ENCODE measurements at places on chromosomes 2 and 18.

- no peak for DNase-seq
Observed at GRCh38 chr2:10337449-10338269, 35.0 kb downstream of the HPCAL1 start.

DNA sequence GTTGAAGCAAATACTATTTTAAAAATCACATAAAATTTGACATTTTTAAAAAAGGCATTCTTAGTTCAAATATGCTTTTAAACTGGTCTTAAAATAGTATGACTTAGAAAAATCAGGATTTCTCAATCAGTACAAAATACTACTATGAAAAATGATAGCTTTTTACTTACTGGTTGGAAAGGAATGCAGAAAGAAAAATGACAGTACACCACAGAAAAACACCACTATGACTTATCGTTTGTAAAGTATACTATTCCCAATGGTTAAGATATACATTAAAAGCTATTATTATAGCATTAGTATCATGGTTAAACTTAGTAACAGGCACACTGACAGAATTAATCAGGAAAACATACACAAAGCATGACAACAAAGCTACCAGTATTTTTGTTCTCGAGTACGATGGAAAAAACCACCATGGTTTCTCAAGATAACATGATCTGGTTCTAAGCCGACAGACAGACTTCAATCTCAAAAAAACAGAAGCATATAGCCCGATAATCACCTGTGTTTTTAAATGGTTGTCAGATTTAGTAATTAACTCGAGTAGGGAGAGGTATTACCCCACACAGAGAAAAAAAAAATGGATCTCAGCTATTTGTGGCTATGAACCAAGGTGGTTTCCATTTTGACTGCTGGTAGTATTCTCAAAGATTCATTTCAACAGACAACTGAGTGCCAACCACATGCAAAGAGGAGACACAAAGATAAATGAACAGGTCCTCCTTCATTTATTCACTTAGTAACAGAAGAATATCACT, 39.1 kb downstream of the CUL3 start:
- DNase-seq = no peak

DNA sequence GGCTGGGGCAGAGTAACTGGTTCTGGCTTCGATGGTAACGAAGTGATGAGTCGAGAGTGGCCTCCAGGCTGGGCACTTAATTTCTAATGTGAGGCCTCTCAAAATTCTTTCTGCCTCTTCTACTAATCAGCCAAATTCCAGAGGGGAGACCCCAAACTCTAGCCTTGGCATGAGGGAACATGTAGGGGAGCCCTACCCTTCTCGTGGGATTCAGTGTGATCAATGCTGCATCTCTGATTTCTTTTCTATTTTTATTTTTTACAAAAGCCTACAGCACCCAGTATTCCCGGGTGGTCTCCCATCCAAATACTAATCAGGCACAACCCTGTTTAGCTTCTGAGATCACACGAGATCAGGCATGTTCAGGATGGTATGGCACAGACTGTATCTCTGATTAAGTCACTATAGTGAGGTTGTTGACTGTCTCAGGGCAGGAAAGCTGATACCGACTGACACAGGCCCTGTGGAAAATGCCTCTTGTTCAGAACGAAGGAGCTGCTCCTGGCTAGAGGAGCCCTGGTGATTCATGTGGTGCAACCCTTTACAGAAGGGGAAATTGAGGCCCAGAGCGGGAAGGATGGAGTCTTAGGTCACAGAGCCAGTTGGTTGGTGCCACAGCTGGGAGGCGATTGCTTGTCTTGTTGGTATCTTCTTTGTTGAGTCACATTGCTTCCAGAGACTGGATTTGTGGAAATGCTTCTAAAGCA, 126.3 kb upstream of the HS6ST1 start:
- no peak for DNase-seq

DNA sequence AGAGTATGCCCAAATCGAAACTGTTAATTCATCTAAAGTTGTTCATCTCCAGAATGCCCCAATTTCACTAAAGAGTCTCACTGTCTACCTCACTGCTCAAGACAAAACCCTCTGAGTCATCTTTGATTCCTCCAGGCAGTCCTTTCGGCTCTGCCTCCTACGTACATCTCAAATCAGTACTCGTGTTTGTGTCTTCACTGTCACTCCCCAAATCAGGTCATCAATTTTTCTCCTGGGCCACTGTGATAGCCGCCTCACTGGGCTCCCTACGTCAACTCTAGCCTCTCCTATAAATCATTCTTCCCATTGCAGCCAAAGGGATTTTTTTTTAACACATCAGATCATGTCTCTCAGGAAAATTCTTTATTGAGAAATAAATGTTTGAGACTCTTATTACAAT, 42.1 kb upstream of the TTC39C start:
- no peak for DNase-seq

DNA sequence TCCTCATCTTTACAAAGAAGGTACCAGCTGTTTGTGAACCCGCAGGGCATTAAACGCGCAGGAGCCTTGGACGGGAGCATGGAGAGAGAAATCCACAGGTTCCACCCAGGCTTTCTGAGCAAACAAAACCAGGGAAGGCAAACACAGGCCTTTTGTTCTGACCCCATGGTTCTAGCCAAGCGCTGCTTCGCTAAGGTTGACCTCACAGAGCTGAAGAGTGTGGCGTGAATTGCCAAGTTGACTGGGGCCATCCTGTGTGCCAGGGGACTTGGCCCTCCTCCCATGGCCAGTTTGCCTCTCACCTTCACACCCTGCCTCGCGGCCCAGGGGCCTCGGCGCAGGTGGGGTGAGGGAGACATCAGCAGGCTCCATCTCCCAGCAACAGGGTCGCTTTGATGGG, 74.1 kb downstream of the VAPA start:
- DNase-seq = no peak
